ENCODE measurements at places on chromosomes 6 and 20.

DNA sequence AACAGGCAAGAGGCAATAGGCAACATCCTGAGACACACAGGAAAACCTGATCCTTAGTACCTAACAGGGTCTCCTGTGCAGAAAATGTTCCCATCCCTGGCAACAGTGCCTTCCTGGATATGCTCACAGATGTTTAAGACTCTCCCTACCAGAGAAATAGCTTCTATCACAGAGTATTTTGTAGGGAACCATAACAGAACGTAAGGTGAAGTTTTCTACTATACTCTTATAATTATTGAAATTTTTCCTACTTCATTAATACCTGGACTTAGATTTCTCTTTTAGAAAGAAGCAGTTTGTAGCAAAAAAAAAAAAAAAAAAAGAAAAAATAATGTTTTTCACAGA lies 33.5 kb upstream of the LGSN start:
- no peak overlapping the region for H3K4me3 ChIP-seq
- H3K27ac ChIP-seq: no peak overlapping the region
- H3K36me3 ChIP-seq: no peaks in the 10 kb centered on the region
- DNase-seq: no peak
- no peaks in the 10 kb centered on the region for H3K27me3 ChIP-seq
- H3K4me1 ChIP-seq: no peaks in the 10 kb centered on the region

DNA sequence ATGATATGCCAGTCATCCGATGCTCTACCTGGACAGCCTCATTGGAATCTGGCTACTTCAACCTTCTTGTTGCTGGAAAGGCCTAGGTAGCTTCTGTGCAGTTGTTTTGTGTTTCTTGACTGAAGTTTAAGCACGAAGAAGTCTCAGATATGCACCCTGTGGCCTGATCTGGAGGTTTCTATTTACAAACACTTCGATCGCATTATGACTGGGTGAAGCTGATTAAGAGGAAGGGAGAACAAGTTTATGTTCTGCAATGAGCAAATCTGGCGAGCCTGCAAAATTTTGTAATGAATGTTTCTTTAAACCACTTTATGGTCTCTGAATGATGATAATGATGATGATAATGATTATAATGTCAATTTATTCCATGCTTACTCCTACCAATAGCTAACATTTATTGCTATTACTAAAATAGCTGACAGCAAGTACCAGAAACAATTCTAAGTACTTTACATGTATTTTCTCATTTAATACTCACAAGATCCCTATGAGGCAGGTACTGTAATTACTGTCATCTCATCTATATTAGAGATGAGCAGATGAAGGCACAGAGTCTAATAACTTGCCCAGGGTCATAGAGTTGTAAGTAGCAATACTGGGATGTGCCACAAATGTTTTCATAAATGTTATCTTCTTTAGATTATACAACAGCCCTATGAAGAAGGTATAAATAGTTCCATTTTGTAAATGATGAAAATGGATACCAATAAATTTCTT lies 126.1 kb upstream of the UST start:
- no peaks in the 10 kb centered on the region for H3K4me1 ChIP-seq
- H3K27me3 ChIP-seq: peaks cover 3% of the 10 kb centered on the region
- H3K4me3 ChIP-seq: no peak overlapping the region
- no peak for DNase-seq
- H3K27ac ChIP-seq: no peak overlapping the region

- peaks cover 18% of the 10 kb centered on the region for H3K4me1 ChIP-seq
- no peaks in the 10 kb centered on the region for H3K27me3 ChIP-seq
- no peak within 1 kb of the TSS for H3K27ac ChIP-seq
- no peaks in the 10 kb centered on the region for H3K36me3 ChIP-seq
- peak; percentile 51 for DNase-seq
- H3K4me3 ChIP-seq: peak within 1 kb of the TSS; percentile 72
Measured at GRCh38 chr20:63574156-63574828, at the start of gene HELZ2. Gene HELZ2 (minus strand): TSS chr20:63574239. CDS start chr20:63572385, 1,854 bp downstream.

DNA sequence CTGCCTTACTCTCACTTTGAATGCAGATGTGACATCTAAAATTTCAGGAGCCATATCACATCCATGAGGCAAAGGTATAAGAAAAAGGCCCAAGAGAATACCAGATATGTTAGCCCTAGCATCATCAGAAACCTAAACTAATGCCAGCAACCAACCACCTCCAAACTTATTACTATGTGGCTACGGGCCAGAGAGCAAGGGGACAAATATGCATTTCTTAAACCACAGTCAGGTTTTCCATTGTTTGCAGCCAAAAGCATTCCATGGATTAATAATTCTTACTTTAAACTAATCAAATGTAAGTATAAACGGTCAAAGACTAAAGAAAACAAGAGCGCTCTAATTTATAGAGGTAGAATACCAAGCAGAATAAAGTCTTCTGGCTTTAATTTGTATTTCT lies 84.7 kb downstream of the TASP1 start:
- H3K27ac ChIP-seq: no peak overlapping the region
- H3K4me3 ChIP-seq: no peak overlapping the region
- no peaks in the 10 kb centered on the region for H3K27me3 ChIP-seq
- DNase-seq: no peak
- no peaks in the 10 kb centered on the region for H3K36me3 ChIP-seq

DNA sequence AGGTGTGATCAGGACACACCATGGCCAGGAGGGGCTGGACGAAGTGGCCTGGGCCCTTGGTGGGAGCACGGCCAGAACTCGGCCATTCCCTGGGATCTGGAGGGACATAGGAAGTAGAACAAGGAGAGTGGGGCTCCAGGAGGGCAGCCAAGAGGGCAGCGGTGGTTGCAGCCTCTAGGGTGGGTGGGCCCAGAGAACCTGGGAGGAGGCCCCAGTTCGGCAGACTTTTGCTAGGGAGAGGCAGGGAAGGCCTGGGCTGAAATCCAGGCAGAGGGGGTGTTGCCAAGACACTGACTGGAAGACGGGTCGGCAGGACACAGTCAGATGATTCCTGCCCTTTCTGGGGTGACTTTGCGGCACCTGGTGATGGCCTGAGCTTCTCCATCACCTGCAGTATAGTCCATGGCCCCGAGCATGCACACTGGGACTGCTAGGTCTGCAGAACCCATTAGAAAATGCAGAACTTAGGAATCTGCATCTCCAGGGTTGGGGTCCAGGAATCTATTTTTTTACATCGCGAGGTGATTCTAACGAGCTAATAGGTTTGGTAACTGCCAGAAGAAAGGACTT lies 224.8 kb downstream of the SYNDIG1 start:
- no peaks in the 10 kb centered on the region for H3K4me1 ChIP-seq
- H3K27me3 ChIP-seq: no peaks in the 10 kb centered on the region
- DNase-seq: no peak

- H3K36me3 ChIP-seq: no peaks in the 10 kb centered on the region
- peak; percentile 85 for DNase-seq
- H3K27ac ChIP-seq: no peak overlapping the region
- H3K4me1 ChIP-seq: no peaks in the 10 kb centered on the region
Measured at GRCh38 chr6:6676910-6677441, 88.5 kb downstream of the LY86 start.

DNA sequence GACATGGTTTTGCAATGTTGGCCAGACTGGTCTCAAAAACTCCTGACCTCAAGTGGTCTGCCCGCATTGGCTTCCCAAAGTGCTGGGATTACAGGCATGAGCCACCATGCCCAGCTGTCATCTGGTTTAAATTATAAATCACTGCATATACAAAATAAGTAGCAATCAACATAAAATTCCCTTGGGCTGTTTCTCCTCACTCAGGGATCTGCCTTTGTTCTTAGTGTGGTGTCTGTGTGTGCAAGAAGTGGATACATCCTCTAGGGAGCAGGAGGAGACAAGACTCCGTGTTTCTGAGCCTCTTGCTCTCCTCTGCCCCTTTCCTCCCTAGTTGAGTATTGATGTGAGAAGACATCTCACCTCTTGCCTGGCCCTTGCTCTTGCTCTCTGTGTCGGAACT lies 65.2 kb upstream of the ADGRF4 start:
- no peaks in the 10 kb centered on the region for H3K27me3 ChIP-seq
- H3K36me3 ChIP-seq: peaks cover 2% of the 10 kb centered on the region
- no peak for DNase-seq
- peaks cover 2% of the 10 kb centered on the region for H3K4me1 ChIP-seq
- H3K4me3 ChIP-seq: no peak overlapping the region

GRCh38 chr6:138618168-138618567 lies 118.9 kb upstream of the NHSL1 start:
- no peaks in the 10 kb centered on the region for H3K27me3 ChIP-seq
- no peak overlapping the region for H3K27ac ChIP-seq
- H3K4me1 ChIP-seq: peaks cover 5% of the 10 kb centered on the region
- no peak for DNase-seq
- no peak overlapping the region for H3K4me3 ChIP-seq
- no peaks in the 10 kb centered on the region for H3K36me3 ChIP-seq

GRCh38 chr6:6622501-6622900 lies 34.0 kb downstream of the LY86 start:
- peaks cover 2% of the 10 kb centered on the region for H3K27me3 ChIP-seq
- no peaks in the 10 kb centered on the region for H3K4me1 ChIP-seq
- H3K4me3 ChIP-seq: no peak overlapping the region
- no peak overlapping the region for H3K27ac ChIP-seq

GRCh38 chr6:7201732-7202541 lies 94.2 kb downstream of the RREB1 start:
- no peaks in the 10 kb centered on the region for H3K4me1 ChIP-seq
- no peaks in the 10 kb centered on the region for H3K27me3 ChIP-seq
- no peak overlapping the region for H3K27ac ChIP-seq
- no peak overlapping the region for H3K4me3 ChIP-seq
- DNase-seq: no peak

GRCh38 chr6:98904096-98904495 lies 43.6 kb downstream of the FBXL4 start:
- H3K4me1 ChIP-seq: no peaks in the 10 kb centered on the region
- H3K36me3 ChIP-seq: peaks cover 3% of the 10 kb centered on the region
- DNase-seq: no peak
- no peak overlapping the region for H3K4me3 ChIP-seq
- H3K27me3 ChIP-seq: no peaks in the 10 kb centered on the region

GRCh38 chr6:41655646-41656001 lies 17.4 kb downstream of the MDFI start:
- H3K4me1 ChIP-seq: peaks cover 4% of the 10 kb centered on the region
- H3K27me3 ChIP-seq: no peaks in the 10 kb centered on the region
- no peak overlapping the region for H3K4me3 ChIP-seq
- H3K36me3 ChIP-seq: peaks cover 32% of the 10 kb centered on the region
- DNase-seq: no peak

DNA sequence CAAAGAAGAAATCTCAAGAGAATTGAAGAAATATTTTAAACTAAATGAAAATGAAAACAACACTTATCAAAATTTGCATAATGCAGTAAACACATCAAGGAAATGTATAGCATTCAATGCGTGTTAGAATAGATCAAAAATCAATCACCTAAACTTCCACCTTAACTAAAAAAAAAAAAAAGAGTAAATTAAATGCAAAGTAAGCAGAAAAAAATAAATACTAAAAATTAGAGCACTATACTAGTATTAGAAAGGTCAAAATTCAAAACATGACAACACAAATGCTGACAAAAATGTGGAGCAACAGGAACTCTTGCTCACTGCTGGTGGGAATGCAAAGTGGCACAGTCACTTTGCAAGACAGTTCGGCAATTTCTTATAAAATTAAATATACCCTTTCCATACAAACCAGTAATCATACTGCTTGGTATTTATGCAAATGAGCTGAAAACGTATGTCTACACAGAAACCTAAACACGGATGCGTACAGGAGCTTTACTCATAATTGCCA lies 103.8 kb downstream of the KIF16B start:
- H3K4me3 ChIP-seq: no peak overlapping the region
- H3K27me3 ChIP-seq: no peaks in the 10 kb centered on the region
- no peaks in the 10 kb centered on the region for H3K4me1 ChIP-seq
- H3K36me3 ChIP-seq: no peaks in the 10 kb centered on the region

DNA sequence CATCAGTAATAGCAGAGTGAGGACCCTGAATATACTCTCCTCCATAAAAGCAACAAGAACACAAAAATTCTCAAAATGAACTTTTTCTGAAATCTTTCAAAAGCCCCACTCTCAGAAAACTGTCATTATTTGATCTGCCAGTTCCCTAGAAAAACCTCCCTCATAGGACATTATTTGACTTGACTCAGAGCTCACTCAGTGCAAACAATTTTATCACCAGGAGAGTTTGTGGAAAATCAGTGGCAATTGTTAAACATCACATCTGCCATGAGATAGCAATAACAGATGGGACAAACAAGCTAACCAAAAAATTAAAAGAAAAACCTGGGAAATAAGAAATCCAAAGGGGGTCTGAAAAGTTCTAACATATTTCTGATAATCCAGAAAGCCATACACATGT lies 100.0 kb downstream of the ATG5 start:
- no peak overlapping the region for H3K27ac ChIP-seq
- no peaks in the 10 kb centered on the region for H3K27me3 ChIP-seq
- H3K36me3 ChIP-seq: no peaks in the 10 kb centered on the region
- H3K4me1 ChIP-seq: no peaks in the 10 kb centered on the region
- H3K4me3 ChIP-seq: no peak overlapping the region

DNA sequence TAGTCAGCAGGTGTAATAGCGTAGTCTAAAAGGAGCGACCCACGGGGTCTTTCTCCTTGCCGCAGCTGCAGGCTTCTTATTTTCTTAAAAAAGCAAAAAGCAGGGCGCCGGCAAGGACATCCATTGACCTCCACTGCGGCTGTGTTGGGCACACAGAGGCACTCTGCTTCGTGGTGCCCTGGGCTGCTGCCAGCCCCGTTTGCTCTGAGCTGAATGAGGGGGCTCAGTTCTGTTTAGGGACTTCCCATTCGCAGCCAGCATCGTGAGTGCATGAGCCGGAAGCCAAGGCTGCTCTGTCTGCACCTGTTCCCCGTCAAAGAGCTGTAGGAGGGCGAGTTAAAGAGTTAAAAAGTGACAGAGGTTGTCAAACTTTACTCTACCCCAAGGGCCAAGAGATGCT lies 1.7 kb upstream of the SLC22A2 start:
- peaks cover 2% of the 10 kb centered on the region for H3K4me1 ChIP-seq
- H3K27ac ChIP-seq: no peak overlapping the region
- peaks cover 4% of the 10 kb centered on the region for H3K27me3 ChIP-seq
- H3K4me3 ChIP-seq: no peak overlapping the region
- DNase-seq: no peak
- H3K36me3 ChIP-seq: no peaks in the 10 kb centered on the region

DNA sequence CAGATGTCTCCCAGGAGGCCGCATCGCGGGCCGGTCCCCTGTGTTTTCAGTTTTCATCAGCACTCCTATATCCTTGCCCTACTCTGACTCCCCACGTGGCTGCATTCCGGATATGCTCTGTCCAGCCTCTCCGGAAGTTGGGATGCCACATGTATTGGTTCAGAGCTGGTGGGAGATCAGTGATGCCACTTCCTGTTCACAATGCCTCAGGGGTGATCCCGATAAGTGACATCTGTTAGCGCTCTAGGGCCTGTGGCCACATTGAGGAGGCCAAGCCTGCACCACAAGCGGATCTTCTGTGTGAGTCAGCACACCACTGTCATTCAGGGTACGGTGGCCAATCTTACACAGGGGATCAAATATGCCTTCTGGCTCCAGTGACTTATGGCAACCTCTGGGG lies 57.8 kb downstream of the PPP1R3G start:
- H3K27ac ChIP-seq: no peak overlapping the region
- no peaks in the 10 kb centered on the region for H3K36me3 ChIP-seq
- DNase-seq: no peak
- peaks cover 1% of the 10 kb centered on the region for H3K4me1 ChIP-seq
- H3K4me3 ChIP-seq: no peak overlapping the region

- H3K36me3 ChIP-seq: peaks cover 9% of the 10 kb centered on the region
- H3K27ac ChIP-seq: no peak overlapping the region
- no peaks in the 10 kb centered on the region for H3K4me1 ChIP-seq
- H3K4me3 ChIP-seq: no peak overlapping the region
Measured at GRCh38 chr6:63685446-63686379, 50.1 kb downstream of the PHF3 start.

GRCh38 chr6:117463762-117464665 lies 18.5 kb upstream of the DCBLD1 start:
- no peak overlapping the region for H3K4me3 ChIP-seq
- H3K27me3 ChIP-seq: no peaks in the 10 kb centered on the region
- no peak for DNase-seq
- H3K4me1 ChIP-seq: no peaks in the 10 kb centered on the region
- H3K36me3 ChIP-seq: no peaks in the 10 kb centered on the region

Data from neuronal stem cell (in vitro differentiated cells).